ENCODE measurements at places on chromosomes 5 and 9. TPM values are rescaled to one million over a fixed set of nuclear protein-coding genes. Genes with fewer than 3 reads are reported as not detected.
A peak's percentile ranks its signal among the peaks of the same experiment; 100 is the strongest.

- no peak overlapping the region for H3K27ac ChIP-seq
- DNase-seq: no peak
- no peak overlapping the region for H3K4me3 ChIP-seq
- no peaks in the 10 kb centered on the region for H3K4me1 ChIP-seq
- H3K27me3 ChIP-seq: no peaks in the 10 kb centered on the region
Measured at GRCh38 chr9:80679916-80680315, 1009.4 kb downstream of the TLE1 start.

GRCh38 chr5:10726913-10727517 lies 34.0 kb downstream of the DAP start:
- H3K4me3 ChIP-seq: no peak overlapping the region
- H3K27ac ChIP-seq: no peak overlapping the region
- peak; percentile 13 for DNase-seq
- peaks cover 21% of the 10 kb centered on the region for H3K4me1 ChIP-seq

- peaks cover 11% of the 10 kb centered on the region for H3K36me3 ChIP-seq
- H3K4me1 ChIP-seq: peaks cover 77% of the 10 kb centered on the region
- no peak overlapping the region for H3K4me3 ChIP-seq
- no peak overlapping the region for H3K27ac ChIP-seq
- no peak for DNase-seq
Measured at GRCh38 chr5:134142052-134142451, 27.6 kb downstream of the TCF7 start.

DNA sequence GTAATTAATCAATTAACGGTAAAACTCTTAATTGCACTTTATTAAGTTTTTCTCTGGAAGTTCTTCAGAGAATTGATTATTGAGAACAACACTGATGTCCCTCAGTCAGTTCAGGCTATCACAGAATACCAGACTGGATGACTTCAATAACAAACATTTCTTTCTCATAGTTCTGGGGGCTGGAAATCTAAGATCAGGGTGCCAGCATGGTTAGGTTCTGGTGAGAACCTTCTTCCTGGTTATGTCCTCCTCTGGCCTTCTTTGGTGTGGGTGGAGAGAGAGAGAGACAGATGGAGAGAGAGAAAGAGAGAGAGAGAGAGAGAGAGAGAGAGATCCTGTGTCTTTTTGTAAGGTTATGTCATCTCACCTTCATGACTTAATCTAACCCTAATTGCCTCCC lies 71.4 kb upstream of the DAP start:
- H3K4me3 ChIP-seq: no peak overlapping the region
- H3K36me3 ChIP-seq: no peaks in the 10 kb centered on the region
- no peaks in the 10 kb centered on the region for H3K27me3 ChIP-seq
- no peak for DNase-seq

The SNCB gene
- 0.81 TPM for total RNA-seq

The OR1L4 gene
- total RNA-seq: not detected
